IPS-NIHi11 (cell line): ENCODE measurements at places on chromosomes 7 and 10.

DNA sequence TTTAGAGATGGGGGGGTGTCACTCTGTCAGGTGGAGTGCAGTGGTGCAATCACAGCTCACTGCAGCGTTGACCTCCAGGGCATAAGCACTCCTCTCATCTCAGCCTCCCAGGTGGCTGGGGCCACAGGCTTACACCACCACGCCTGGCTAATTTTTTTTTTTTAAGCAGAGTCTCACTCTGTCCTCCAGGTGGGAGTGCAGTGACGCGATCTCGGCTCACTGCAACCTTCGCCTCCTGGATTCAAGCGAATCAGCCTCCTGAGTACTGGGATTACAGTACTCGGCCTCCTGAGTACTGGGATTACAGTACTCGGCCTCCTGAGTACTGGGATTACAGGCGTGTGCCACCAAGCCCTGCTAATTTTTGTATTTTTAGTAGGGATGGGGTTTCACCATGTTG, 23.6 kb upstream of the PPIA start:
- DNase-seq, result no peak

DNA sequence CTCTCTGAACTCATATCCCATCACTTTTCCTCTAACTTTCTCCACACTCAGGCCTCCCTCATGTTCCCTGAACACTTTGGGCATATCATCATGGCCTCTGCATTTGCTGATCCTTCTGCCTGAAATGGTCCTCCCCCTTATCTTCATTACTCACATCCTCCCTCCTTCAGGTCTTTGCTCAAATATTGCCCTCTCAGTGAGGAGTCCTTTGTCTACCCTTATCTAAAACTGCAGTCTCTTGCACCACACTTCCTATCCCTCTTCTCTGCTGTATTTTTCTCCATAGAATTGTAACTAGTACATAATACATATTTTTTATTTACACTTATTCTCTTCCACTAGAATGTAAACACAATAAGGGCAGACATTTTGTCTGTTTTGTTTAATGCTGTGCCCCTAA, 41.7 kb downstream of the DNAJC1 start:
- no peak for DNase-seq

GRCh38 chr7:106269254-106269961, 15.4 kb downstream of the NAMPT start:
- no peak for DNase-seq

GRCh38 chr7:34109936-34110780, 204.8 kb downstream of the BMPER start:
- DNase-seq, result no peak

DNA sequence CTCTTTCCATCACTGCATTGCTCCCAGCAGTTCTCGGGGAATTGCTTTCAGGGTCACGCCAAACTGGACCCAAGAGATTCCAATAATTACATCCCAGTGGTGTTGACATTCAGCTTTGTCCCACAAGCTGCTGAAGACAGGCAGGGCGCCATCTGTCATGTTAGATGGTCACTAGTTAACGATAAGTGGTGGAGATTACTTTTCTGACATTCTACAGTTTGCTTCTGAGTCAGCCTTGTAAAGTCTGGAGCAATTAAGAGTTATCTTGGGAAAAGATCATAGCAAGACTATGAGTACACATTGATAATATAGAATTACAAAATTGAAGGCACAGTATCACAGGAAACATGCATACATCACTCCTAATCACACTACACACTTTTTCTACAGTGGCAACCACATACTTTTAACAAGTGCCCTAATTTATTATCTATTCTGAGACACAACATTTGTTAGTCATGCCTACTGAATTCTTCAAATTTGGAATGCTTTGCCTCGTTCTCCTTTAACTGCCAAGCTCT, 41.9 kb downstream of the SEMA3C start:
- no peak for DNase-seq

DNA sequence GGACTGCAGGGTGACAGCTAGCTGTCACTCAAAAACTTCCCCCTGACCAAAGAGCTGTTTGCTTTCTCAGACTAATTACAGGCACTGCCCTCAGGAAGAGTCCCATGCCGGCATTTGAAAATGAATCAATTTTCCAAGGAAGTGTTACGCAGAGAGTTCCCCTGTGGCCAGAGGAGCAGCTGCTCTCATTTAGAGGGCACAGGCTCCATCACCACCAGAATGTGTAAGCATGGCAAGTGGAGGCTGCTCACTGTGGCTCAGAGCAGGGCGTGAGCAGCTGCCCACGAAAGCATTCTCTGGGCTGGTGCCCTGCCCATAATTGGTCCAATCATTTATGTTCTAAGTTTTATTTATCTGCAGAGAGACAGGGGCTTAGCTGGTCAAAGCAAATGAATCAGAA, 202.2 kb downstream of the RAMP3 start:
- DNase-seq, result no peak

DNA sequence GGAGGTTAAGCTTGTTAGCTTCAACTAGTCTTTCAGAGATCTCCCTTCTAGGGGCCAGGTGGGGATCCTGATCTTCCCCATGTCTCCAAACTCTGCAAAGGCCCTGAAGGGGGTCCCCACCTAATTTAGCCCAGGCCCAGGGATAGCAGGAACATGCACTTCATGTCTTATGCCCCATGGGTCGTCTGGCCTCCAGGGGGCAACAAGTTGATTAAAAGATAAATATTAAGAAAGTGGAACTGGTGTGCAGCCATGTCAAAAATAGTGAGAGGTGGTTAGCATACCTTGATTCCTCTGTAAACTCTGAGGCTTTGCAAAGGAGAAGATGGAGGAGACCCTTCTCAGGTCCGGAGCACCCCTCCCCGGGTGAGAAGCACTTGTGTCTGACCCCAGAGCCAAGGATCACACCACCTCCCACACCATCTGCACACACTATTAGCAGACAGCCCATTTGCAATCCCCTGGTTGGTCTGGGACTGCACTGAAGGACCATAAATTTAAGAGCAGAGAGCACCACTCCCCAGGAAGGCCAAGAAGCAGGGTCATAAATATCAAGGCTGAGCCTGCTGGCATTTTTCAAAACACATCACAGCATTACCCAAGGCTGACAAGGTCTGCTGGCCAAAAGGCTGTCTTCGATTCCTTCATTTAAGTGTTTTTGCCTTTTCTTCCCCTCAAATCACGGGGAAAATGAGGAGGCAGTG, 44.2 kb upstream of the LRRC18 start:
- DNase-seq, result no peak

DNA sequence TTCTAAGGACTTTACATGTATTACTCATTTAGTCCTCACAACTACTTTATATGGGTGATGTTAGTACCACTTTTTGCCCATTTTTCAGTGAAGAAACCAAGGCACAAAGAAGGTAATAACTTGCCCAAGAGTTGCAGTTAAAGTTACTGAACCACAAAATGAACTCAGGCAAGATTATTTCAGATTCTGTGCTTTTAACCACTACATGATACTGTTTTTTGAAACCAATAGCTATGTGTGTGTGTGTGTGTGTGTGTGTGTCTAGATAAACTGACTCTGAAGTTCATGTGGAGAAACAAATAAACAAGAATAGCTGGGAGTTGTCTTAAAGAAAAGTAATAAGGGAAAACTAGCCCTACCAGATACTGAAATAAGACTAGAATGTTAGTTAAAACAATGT, 60.8 kb upstream of the OIT3 start:
- DNase-seq, result no peak

DNA sequence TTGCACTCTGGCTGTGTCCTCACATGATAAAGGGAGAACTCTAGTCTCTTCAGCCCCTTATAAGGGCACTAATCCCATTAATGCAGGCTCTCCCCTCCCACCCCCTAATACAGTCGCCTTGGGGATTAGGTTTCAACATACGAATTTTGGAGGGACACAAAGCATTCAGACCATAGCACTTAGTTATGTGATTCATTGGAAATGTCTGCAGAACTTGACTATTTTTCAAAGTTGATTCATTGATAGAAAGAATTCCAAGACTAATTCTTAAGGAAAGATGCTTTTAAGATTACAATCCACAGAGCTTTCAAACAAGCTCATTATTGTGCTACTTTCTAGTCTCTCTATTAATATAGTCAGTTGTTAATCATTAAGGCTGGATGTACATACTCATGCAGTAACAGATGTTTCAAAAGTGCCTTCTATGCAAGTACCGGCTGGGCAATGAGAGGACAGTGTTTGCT, 85.3 kb upstream of the RPA3 start:
- DNase-seq, result no peak

- no peak for DNase-seq
Observed at GRCh38 chr10:77290528-77291155, 347.0 kb downstream of the KCNMA1 start.

- no peak for DNase-seq
Observed at GRCh38 chr10:89303161-89303560, 1.3 kb downstream of the IFIT2 start.

DNA sequence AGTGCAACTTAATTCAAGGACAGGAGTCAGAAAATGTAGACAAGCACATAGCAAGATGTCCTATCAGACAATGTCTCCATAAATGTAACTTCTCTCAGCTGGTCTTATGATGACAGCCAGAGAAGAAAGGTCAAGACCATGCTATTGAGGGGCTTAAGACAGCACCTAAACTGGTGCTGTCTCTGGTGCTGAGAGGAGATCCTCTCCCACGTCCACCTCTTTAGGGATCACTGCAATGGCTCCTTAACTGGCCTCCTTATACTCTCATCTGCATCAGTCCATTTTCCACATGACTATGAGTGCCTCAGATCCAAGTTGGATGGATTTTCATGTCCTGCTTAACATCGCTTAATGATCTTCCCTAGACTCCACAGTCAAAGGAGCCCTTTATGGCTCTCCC, 210.6 kb downstream of the ARL4A start:
- peak; percentile 26 for DNase-seq

DNA sequence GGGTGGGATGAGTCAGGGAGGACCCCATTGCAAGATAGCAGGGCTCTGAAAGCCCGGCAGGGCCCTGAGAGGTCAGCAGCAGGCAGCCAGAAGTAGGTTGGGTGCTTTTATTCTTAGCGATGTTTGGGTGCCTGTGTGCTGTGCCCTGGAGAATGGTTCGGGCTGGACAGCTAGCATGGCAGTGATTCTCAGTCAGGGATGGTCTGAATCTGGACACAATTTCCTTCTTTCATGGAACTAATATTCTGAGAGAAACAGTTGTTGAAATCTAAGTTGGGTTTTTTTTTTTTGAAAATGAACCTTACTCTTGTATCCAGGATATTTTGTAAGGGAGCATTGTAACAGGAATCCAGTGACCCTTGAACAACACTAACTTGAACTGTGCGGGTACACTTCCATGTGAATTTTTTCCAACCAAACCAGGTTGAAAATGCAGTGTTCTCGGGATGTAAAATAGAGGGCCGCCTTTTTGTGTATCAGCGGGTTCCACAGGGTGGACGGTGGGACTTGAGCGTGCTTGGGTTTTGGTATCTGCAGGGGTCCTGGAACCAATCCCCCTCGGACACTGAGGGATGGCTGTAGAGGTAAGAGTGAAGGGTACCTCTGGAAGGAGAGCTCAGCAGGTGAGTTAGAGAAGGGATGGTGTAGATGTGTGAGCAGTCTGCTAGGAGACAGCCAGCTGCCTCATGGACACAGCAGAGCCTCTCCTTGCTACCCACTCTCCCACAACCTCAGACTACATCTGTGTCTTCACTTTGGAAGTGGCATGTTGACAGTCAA, 12.5 kb downstream of the CCNY start:
- no peak for DNase-seq

- peak; percentile 61 for DNase-seq
Observed at GRCh38 chr10:114402871-114403540, 1.3 kb downstream of the AFAP1L2 start.

- no peak for DNase-seq
Observed at GRCh38 chr10:7662522-7662921, 4.2 kb downstream of the ITIH5 start.

DNA sequence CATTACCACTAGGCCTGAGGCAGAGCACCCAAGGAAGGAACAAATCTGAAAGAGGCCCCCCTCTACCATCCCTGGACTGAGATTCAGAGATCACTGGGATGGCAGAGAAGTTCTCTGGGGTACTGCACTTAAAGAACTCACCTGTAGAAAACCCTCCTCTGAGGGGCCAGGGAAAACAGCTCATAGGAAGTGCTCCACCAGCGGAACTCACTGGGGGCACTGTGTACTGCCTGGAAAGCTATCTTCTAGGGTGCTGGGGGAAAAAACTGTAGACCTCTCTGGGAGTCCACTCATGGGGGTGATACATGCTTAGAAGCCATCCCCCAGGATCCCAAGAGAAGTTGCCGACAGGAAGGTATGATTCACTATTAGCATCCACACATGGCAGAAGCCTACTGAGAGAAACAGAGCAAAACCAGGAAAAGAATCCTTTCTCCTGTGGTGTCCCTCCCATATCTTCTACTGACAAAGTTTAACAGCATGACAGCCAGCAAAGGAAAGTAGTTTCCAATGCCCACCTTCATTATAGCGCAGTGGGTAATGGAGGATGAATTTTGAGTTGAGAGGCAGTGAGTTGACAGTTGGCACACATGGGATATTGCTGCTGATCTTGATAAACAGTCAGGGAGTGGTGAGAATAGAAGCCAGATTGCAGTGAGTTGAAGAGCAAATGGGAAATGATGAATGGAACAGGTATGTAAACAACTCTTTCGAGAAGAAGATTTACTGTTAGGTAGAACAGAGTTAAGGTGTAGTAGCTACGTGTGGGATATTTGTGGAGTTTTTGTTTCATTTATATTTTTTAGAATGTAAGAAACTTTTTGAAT, 20.9 kb downstream of the ANKIB1 start:
- no peak for DNase-seq

- no peak for DNase-seq
Observed at GRCh38 chr10:72162978-72163377, 52.8 kb upstream of the ANAPC16 start.

- DNase-seq, result no peak
Observed at GRCh38 chr10:67914777-67915340, 30.4 kb downstream of the SIRT1 start.

GRCh38 chr7:90692947-90693346, 96.8 kb downstream of the CDK14 start:
- no peak for DNase-seq

- no peak for DNase-seq
Observed at GRCh38 chr7:79610313-79610712, 156.8 kb upstream of the MAGI2 start.

DNA sequence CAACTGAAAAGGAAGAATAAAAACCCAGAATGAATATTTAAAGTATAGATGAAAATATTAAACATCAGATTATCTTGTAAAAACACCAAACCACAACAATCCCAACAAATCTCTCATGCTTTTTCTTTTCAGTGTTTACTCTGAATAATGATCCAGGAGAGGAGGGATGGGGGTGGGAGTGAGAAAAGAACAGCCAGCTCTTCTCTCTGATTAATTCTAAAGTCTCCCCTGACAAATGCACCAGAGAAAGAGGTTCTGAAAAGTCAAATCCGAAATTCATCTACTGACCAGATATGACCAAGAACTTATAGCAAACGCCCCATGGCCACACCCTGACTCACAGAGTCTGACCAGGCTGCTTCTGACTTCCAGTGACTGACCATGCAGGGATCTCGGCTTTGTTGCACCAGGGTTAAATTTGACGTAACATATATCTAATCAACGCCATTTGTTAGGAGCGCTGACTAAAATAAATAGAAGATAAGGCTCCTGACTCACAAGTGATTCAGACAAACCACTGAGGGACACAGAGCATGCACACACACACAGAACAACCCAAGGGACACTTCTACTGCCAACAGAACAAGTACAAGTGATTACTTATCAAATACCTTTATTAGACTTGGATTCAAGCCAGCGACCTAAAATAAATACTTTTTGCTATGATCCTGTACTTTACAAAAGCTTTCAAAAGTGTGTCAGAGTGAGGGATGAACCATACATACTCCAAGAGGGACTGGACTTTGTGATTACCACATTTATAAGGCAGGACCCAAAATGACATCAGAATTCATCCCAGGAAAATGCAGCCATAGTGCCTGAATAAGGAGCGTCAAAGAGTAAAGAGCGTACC, 9.3 kb upstream of the SPOCK2 start:
- no peak for DNase-seq

- no peak for DNase-seq
Observed at GRCh38 chr7:47610506-47611044, 28.7 kb upstream of the TNS3 start.
